Stimulated activated CD8-positive, alpha-beta memory T cell treated with anti-CD3 and anti-CD28 coated beads, Interleukin-15, amount 100 ng/mL, for 24 hours (primary cell): ENCODE measurements at places on chromosomes 4 and X.

- no peak for DNase-seq
These were observed 31.1 kb downstream of the CCKAR start for GRCh38 chr4:26459054-26459755.

GRCh38 chr4:185227131-185227551 is 17.7 kb downstream of the SNX25 start:
- DNase-seq: no peak

DNA sequence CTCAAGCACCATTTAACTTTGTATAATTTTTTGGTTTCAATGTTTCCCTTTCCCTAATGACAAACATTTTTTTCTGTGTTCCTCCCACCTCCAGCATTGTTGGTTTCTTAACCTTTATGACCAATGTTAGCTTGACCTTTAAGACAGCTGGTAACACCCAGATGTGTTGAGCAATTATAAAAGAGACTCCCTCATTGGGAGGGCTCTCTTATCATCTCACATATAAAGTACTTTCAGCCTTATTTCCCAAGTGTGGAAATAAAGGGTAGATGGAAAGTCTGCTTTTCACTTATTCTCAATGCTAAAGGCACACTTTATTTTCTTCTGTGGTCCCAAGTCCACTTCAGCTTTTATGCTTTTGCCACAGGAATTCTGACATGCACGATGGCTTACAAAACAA is 1420.4 kb downstream of the RAPGEF2 start:
- no peak for DNase-seq

DNA sequence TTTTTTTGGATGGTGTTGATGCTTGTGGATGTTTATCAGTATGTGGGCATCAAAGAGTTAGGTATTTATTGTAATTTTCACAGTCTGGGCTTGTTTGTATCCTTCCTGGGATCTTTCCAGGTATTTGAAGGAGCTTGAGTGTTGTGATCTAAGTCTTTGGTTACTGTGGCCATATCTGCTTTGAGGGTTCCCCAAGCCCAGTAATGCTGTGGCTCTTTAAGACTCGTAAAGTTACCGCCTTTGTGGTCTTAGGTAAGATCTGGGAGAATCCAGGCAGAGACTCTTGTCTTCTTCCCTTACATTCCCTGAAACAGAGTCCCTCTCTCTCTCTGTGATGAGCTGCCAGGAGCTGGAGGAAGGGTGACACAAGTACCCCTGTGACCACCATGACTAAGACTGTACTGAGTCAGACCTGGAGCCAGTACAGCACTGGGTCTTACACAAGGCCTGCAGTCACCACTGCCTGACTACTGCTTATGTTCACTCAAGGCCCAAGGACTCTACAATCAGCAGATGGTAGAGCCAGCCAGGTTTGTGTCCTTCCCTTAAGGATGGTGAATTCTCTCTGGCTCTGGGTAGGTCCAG is 62.2 kb downstream of the FMR1NB start:
- DNase-seq: no peak

- no peak for DNase-seq
These were observed 162.2 kb upstream of the ANXA10 start for GRCh38 chr4:167930166-167930565.

DNA sequence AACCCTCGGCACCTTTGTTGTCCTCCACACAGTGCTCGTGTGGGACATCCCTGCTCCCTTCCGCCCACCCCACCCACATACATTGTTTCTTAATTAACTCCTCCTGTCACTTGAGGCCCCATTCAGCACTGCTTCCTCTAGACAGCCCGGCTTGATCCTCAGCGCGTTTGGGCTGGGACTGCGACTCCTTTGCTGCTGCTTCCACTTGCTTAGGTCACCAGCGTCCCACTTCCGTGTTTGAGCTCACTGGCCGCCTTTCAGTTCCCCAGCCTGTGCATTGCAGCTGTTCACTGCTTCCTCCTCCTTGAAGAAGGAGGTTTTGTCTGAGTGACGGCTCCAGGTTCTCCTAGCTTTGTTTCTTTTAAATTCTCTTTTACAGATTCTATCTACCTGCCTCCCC is 16.1 kb downstream of the RNF4 start:
- DNase-seq: peak; percentile 21

GRCh38 chrX:14015294-14015693 is 14.4 kb downstream of the GEMIN8 start:
- no peak for DNase-seq

DNA sequence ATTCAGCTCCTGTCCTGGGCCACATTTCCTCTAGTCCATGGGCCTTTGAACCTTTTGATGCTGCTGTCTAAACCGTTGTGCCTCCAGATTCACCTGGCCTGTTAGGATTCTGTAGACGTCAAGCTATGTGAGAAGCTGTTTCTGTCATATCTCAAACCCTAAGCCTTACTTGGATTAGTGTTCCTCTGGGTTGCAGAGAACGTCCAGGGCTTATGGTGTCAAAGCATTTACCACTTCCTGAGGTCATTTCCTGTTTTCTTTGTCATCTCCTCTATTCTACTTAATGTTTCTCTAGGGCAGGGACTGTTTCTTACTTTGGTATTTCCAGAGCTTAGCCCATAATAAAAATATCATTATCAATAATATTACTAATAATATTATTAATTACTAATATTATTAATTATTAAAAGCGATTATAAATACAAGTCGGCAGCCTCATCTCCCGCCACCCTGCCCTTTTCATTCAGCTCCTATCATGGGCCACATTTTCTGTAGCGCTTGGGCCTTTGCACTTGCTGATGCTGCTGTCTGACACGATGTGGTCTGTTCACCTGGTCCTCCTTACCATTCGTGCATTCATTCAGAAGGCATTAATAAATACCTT is 19.1 kb downstream of the PRIMPOL start:
- DNase-seq: no peak

DNA sequence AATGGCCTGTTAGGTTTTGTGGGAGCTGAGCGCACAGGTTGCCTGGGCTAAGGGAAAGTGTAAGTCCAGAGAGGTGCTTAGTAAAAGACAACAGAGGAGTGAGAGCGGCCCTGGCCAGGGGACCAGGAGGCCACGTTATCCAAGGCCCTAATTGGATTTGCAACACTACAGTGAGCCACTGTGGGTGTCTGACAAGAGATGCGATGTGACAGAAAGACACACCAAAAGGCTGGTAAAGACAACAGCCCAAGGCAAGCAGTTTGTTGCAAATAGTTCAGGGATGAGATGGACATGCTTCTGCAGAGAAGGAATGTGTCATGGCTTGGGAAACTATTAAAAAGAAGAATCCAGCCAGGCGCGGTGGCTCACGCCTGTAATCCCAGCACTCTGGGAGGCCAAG is 162.7 kb upstream of the KIT start:
- no peak for DNase-seq

DNA sequence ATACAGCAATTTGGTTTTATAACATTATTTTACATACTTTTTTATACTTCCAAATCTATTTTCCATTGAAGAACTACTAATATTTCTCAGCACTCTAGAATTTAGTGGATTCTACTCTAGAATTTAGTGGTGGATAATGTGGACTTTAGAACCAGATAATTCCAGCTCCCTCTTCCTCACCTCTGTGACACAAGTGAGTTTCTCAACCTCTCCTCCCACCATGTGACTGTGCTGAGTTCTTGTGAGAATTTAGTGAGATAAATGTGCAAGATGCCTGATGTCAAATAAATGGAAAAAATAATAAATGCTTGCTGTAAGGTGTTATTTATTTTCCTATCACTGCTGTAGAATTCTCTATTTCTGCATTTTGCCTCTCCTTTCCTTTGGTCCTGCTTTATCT is 107.3 kb downstream of the CPEB2 start:
- DNase-seq: no peak

DNA sequence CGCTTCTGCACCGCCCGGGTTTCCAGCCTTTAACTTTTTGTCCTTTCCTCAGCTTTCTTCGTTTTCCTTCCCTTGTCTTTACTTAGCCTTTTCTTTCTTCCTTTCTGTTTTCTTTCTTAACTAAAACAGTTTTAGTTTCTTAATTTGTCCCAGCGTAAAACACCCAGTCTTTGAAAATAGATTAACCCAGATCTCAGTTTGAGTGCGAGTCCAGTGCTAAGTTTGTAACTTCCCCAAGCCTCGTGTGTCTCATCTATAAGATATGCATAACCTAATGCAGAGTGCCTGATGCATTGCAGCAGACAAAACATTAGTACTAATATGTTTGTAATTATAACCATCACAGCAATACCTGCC is 460 bp upstream of the GEMIN8 start:
- no peak for DNase-seq

DNA sequence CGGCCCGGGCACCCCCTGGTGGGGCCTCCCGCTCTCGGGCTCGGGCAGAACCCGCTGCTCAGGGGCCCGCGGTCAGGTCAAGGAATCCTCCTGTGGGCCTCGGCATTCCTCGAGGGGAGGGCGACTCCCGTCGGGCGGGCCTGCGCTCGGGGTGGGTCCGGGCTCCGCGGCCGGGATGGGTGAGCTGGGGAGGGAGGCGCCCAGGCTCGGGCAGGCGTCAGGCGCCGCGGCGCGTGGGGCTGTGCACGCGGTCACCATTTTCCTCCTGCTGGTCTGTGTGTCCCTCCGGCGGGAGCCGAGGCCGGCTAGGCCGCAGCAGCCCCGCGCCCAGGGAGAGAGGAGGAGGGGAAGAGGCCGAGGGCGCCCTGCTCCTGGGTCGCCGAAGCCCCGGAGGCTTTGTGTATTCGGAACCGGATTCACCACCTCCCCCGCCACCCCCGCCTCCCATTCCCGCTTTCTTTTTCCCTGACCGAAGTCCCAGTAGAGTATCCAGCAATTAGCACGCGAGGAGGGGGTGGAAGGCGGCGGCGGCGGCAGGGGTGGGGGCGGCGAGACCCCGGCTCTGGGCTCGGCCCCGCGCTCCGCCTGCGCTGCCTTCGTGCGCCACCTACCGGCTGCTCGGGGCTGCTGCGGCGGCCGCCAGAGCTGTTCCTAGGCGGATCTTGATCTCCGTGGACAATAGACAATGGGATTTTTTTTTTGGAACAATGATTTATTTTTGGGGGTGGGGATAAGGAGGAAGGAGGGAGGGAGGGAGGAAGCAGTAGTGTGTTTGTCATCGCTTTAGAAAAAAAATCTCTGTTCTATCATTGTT is 99.0 kb upstream of the MAML3 start:
- peak; percentile 45 for DNase-seq

DNA sequence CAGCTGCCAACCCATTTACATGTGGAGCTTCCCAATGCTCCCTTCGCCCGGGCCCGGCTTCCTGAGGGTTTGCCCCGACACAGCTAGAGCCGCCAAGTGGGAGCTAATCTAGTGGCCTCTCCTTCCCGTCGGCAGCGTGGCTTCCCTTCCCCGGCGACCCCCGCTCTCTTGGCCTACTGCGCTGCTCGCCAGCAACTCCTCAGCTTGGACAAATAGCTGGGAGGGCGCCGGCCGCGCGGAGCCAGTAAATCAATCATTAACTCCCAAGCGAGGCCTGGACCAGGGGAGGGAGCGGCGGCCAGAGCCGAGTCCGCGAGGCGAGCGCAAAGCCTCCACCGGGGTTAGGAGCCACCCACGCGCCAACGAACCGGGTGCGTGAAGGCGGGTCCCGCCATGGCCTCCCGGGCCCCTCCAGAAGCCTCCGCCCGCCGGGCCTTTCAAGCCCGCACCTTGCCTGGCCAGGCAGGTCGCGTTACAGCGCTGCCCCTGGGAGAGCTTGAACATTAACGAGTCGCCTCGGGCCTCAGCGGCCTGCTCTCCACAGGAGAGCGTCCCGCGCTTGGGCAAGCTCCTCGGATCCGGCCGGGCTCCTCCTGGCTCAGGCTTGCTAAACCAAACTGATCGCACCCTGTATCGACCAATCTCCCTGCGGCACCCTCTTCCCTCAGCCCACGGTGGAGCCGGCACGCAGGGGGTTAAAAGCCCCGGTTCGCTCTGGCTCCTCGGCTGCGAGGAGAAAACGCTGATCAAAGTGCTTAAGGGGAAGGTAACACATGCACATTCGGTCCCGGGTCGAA is 10.6 kb upstream of the BCOR start:
- no peak for DNase-seq

GRCh38 chr4:29009908-29010307 is 1710.3 kb upstream of the PCDH7 start:
- no peak for DNase-seq

DNA sequence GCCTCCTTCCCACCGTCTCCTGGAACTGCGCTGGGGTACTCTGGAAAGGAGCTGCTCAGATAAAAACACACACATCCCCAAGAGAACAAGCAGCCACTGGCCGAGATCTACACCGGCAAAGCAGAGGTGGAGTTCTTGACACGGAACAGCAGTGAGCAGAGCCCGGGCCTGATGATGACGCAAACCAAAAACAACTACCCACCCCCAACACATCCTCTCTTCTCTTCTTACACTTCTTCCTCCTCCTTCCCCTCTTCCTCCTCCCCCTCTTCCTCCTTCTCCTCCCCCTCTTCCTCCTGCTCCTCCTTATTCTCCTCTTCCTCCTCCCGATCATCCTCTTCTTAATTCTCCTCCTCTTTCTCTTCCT is 4.6 kb downstream of the PNMA5 start:
- DNase-seq: no peak

- no peak for DNase-seq
These were observed 696.4 kb downstream of the DMD start for GRCh38 chrX:32514986-32515385.

GRCh38 chrX:56600141-56600540 is 36.7 kb downstream of the UBQLN2 start:
- no peak for DNase-seq

GRCh38 chrX:148133105-148133725 is 152.1 kb downstream of the FMR1NB start:
- DNase-seq: no peak

GRCh38 chrX:57902633-57903032 is 7.6 kb downstream of the ZXDA start:
- DNase-seq: no peak

GRCh38 chr4:152556283-152556682 is 20.4 kb upstream of the FBXW7 start:
- no peak for DNase-seq

DNA sequence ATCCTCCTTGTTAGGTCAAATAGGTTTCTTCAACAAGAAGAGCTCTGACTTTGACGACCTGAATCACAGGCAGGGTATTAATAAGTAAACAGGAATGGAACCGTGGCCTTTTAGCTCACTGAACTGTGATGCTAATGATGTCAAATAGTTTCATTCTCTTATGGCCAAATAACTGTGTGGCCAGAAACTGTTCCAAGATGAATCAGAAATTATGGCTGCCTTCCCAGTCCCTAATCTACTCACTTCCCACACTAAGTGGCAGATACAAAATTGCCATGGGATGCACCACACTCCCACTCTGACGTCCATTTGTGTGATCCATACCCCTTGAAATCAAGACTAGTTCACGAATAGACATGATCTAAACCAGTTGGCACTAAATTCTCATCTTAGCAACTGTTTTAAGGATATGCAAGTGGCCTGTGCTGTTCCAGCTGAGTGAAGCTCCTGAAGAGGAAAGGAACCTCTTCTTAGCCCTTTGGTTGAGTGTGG is 455.4 kb downstream of the IL15 start:
- no peak for DNase-seq

DNA sequence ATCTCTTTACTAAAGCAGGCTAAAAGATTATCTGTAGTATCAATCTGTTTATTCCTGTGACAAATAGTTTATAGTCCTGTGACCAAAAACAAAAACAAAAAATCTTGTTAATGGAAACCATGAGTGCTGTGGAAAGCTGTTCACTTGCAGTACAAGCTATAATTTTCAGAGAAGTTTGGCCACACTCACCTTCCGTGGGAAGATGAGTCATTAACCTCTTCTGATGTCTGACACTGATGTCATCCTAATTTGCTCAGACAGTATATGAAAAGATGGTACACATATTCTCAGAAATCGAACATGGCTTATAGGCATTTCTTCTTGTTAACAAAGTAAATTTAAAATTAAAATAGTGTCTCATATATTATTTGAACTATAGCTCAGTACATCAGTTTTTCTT is 19.9 kb upstream of the ENPP6 start:
- DNase-seq: no peak
